Activated CD4-positive, alpha-beta T cell treated with anti-CD3 and anti-CD28 coated beads, Interleukin-2, Interleukin-4, amounts not matched to agents 100 ng/mL and 50 ng/mL, durations not matched to agents 16 hours and 8 hours (primary cell): ENCODE measurements at places on chromosomes 12 and 14.

- no peak for DNase-seq
These were observed 13.3 kb downstream of the DIP2B start for GRCh38 chr12:50518090-50518489.

GRCh38 chr12:11730299-11731041 lies 81.0 kb downstream of the ETV6 start:
- DNase-seq = no peak

DNA sequence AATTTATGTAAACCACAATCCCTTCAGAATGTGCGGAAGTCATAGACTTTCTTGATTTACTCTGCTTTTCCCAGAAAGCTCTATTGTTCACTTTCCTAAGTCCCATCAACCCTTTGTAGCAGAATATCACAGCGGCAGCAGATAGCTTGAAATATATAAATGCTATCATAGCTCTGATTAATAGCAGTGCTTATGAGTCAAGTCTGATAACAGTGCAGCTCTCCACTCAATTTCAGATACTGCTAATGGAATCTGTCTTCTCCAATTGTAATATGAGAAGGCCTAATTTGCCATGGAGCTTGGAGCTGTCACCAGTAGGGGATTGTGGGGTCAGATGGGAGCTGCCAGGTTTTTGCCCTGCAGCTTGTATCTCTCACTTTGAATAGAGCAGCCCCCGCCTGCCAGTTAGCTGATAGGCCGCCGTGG lies 10.9 kb downstream of the TMEM260 start:
- no peak for DNase-seq

- no peak for DNase-seq
These were observed 10.9 kb upstream of the SNX6 start for GRCh38 chr14:34640826-34641225.

GRCh38 chr12:58732894-58733293 lies 187.4 kb downstream of the LRIG3 start:
- DNase-seq = no peak

GRCh38 chr12:20372326-20373096 lies 4.2 kb downstream of the PDE3A start:
- DNase-seq = no peak
